ENCODE measurements at places on chromosomes 1 and 21.

GRCh38 chr1:62437273-62437940 is 558 bp downstream of the USP1 start:
- DNase-seq, result peak; percentile 49

GRCh38 chr1:30358500-30358899 is 364.9 kb downstream of the MATN1 start:
- no peak for DNase-seq

DNA sequence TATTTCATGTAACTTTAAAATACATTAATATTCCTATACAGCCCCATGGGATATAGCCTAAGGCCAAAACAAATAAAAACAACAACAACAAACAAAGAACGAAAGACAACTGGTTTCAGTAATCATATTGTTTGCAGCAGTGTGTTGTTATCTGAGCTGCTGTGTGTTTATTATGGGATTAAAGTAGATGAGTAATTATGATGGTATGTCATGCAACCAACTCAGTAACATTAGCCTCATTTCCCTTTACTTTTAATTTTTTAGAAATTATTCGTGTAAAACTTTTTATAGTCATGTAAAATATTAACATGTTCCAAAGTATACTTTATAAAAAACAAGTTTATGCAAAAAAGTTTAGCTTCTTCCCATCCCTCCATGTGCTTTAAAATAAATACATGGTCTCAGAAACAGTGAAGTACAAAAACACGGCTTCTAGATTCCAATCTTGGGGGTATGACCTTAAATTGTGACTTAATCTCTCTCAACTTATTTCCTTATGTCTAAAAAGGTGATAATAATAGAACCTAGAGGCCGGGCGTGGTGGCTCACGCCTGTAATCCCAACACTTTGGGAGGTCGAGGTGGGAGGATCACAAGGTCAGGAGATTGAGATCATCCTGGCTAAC is 176.1 kb downstream of the SLC45A1 start:
- DNase-seq, result no peak

DNA sequence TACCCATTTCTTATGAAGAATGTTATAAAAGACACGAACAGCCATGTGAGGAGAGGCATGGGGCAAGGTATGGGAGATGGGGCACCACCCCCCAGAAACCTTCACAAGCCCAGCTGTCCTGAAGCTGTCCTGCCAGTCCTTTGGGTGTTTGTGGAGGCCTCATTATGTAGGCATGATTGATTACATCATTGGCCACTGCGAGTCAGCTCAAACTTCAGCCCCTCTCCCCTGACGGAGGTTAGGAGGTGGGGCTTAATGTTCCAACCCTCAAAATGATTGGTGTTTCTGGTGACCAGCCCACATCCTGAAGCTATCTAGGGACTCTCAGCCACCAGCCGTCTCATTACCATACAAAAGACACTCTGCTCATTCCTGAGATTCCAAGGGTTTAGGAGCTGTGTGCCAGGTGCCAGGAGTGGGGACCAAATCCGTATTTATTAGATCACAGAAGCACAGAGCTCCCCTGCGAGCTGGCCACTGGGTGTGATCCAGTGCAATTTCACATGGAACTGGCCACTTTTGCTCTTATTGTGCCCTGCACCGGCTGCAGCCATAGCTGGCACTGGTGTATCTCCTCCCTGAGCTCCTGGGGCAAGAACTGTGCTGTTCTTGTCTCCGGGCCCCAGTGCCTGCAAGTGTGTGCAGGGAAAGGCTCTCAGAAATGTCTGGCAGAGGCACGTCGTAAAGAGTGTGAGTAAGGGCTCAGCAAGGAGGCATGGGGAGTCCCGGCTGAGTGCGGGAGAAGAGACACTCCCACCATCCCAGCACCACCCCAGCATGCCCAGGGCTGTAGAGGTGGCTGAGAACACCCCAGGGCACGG is 10.5 kb downstream of the KIAA1614 start:
- no peak for DNase-seq

- no peak for DNase-seq
Observed at GRCh38 chr1:159005676-159006075, 4.0 kb upstream of the IFI16 start.

DNA sequence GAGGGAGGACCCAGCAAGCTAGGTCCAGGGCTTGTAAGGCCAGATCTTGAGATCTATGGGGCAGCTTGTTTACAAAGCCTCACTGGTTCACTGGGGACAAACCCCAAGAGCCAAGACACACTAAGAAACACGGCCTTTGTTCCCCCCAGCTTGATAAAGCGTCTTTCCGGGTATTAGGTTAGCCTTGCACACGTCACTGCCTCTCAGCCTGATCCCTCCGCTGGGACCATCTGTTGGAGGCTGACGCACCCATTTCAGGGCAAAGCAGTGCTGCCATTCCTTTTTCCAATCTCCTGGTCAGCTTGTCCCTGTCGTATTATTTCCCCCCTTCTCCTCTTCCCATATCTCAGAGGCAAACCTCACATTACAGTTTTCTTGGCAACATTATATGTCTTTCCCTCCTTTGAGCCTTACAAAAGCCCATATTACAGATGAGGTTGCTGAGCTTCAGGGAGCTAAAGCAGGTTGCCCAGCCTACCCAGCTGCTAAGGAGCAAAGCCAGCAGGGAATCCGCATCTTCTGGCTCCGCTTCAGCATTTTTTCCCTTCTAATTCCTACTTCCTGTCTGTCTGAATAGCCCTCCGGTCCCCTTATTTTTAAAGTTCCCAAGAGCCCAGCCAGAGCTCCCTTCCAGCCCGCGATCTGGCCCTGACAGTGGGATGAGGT is 4.1 kb downstream of the HEYL start:
- no peak for DNase-seq

DNA sequence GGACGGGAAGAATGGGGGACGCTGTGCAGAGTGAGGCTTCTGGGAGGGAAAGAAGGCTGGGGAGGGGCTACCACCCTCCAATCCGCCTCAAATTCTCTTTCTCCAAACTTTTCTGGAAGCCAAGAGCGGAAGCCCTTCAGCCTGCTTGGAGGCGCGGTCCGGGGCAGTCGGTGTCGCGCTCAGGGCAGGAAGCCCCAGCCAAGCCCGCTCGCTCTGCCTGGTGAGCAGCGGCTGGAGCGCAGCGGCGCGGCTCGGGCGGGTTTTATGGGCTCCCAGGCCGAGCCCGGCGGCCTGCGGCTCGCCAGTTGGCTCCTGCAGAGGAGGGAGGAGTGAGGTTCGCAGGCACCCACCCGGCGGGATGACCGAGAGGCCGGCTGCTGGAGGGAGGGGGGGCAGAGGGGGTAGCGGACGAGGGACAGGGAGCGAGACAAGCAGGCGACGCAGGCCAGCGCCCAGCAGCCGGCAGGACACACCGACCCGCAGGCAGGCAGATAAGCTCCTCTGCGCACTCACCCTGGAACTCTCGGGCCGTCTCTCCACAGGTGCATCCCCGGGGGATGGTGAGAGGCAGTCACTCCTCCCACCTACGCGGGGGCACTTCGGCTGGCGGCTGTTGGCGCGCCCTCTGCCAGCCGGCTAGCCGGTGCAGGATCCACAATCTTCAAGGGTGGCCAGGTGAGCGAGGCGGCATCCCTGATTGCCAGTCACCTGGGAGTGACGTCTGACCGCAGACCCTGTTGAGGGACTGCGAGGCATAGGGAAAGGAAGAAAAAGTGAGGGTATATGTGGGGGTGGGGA is at the start of gene AVPR1B:
AVPR1B (minus strand) TSS at position 238 of the 798 bp plus-strand sequence. CDS start 498 bp downstream, outside the sequence.
- DNase-seq, result peak; percentile 38

DNA sequence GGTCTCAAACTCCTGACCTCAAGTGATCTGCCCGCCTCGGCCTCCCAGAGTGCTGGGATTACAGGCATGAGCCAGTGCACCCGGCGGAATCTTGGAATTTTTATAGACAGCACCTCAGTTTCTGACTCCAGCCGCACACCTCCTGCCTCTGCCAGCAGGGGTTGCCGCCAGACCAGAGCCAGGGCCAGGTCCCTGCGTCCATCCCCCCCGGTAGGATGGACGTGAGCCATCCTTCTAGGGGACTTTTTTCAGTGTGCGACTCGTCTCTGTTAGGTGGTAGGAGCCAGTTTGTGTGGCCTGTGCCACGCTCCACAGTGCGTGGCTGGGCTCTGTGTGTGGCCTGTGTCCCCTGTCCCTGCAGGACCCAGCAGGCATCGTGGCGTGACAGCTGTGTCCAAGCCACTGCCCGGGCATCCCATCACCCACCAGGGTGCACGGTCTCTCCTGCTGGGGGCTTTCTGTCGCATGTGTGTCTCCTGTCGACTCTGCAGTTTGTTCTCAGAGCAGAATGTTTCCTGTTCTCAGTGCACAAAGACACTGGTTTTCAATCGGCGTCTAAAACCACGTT is 15.6 kb downstream of the CSTB start:
- no peak for DNase-seq

- DNase-seq, result no peak
Observed at GRCh38 chr1:205920159-205920558, 23.1 kb downstream of the SLC26A9 start.

Data from activated naive CD8-positive, alpha-beta T cell treated with anti-CD3 and anti-CD28 coated beads for 36 hours (primary cell).